A549 treated with GW870086 at 1 μM for 4 hours (cell line): ENCODE measurements at places on chromosomes 6 and 20. TPM values are rescaled to one million over a fixed set of nuclear protein-coding genes. Genes with fewer than 3 reads are reported as not detected.

Gene SRMS
- total RNA-seq: 0.10 to 0.15 TPM in 2 of 5 replicates, not detected in the others

Gene C4B
- 0.53 to 1.4 TPM (median 1.1 TPM) in 5 replicates for total RNA-seq

Gene ZBTB12
- total RNA-seq: 3.1 to 4.0 TPM (median 3.5 TPM) in 5 replicates

Gene DEF6
- 0.06 TPM in 1 of 5 replicates, not detected in the others for total RNA-seq
